ENCODE measurements at places on chromosomes 16 and 17.

DNA sequence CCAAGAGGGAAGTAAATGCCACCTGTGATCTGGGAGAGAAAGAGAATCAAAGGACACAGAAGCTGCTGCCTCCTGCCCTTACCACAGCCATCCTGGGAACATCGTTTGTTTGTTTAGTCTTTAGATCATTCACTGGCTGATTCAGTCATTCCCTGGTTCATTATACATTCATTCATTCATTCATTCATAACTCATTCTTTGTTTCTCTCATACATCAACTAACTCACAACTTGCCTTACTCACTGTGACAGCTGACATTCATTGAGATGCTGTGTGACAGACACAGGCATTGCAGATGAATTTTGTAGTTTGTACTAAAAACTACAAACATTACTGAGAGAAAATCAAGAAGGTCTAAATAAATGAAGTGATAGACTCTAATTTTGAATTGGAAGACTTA is 291.0 kb upstream of the TNRC6C start:
- DNase-seq, result no peak

DNA sequence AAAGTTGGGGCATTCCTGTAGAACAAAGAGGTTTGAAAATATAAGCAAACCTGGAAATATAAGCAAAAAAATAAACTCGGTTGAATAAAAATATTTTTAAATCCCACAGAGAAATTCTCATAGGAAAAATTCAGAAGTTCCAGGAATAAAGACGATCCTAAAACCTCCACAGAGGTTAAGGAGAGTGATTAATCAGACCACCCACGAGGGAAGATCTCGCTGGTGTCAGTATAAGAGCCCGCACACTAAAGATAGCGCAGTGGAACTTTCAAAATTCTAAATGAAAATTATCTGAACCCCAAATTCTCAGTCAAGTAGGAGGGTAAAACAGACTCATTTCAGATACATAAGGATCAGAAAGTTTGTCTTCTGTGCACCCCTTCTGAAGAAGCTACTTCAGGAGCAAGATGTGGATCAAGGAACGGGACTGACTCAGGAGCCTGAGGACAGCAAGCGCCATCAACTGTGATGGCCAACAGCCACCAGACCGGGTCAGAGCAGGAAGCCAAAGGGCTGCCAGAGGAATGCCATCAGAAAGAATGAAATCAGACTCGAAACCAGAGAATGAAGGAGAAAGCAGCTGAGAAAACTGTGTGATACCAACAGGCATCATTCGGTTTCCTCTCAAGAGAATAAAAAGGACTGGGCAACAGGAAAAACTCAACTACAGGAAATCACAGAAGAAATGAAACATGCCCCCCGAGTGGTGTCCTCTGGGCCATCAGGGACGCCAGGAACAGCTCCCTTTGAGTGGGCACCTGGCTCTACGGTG is 66.9 kb downstream of the CYTH1 start:
- DNase-seq, result no peak

DNA sequence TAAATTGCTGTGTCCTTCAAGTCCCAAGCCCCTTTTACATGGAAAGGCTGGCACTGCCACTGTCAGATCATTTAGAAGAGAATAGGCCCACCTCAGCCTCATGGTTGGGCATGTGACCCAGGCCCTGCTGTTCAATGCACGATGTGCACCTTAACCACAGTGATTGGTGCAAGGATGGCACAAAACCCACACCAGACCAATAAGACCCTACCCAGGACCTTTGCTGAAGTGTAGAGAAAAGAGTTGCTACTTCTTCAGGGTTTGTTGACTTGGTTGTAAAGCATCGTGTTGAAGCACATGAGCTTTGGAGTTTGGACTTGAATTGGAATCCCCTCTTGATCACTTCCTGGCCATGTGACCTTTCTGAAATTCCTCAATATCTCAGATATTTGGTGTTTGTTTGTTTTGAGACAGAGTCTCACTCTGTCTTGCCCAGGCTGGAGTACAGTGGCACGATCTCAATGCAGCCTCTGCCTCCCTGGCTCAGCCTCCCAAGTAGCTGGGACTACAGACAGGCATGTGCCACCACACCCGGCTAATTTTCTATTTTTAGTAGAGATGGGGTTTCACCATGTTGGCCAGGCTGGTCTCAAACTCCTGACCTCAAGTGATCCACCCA is 24.8 kb downstream of the DNAJA2 start:
- DNase-seq, result no peak

DNA sequence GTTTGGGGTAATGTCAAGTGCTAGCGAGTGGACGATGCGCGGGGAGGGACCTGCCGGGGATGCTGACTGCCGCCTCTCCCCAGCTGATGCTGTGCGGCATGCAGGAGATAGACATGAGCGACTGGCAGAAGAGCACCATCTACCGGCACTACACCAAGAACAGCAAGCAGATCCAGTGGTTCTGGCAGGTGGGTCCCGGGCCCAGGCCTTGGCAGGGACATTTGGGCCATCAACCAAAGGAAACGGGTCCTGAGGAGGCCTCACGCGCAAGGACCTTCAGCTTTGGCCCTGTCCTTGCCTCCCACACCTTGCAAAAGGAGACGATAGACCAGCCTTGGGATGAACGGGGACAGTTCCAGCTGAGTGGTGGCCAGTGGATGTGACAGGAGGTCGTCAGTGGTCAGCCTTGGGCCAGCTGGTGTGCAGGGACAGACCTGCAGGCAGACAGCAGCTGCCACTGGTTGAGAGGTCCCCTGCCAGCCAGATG is 13.6 kb upstream of the CLEC18A start:
- no peak for DNase-seq

- no peak for DNase-seq
Measured at GRCh38 chr17:32586666-32587065, 99.9 kb downstream of the CDK5R1 start.

DNA sequence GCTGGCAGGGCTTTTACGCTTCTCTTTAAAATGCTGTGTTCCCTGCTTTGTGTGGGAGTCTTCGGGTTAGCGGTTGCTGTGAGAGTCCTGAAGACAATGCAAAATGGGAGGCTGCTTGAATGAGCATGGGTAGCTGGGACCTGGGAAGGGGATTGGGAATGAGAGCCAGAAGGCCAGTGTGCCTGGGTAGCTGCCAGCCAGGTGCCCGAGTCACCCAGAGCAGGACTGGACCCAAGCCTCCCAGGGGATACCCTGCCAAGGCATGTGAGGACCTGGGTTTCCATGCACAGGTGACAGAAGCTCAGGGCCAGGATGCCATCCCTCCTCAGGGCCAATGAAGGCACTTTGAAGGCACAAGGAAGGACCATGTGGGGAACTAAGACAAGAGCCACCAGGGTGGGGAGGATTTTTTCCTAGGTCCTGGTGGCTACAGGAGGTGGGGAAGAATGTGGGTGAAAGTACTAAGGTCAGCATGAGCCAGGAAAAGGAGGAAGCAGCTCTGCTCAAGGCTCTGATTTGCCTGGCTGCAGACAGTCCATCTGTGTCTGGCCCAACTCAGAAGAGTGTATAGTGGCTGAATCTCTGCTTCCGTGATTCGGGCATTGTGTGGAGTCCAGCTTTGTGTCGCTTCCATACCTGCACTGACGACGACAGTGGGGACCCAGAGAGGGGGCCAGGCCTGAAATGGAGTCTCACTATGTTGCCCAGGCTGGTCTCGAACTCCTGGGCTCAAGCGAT is 20.5 kb downstream of the TMEM94 start:
- no peak for DNase-seq

DNA sequence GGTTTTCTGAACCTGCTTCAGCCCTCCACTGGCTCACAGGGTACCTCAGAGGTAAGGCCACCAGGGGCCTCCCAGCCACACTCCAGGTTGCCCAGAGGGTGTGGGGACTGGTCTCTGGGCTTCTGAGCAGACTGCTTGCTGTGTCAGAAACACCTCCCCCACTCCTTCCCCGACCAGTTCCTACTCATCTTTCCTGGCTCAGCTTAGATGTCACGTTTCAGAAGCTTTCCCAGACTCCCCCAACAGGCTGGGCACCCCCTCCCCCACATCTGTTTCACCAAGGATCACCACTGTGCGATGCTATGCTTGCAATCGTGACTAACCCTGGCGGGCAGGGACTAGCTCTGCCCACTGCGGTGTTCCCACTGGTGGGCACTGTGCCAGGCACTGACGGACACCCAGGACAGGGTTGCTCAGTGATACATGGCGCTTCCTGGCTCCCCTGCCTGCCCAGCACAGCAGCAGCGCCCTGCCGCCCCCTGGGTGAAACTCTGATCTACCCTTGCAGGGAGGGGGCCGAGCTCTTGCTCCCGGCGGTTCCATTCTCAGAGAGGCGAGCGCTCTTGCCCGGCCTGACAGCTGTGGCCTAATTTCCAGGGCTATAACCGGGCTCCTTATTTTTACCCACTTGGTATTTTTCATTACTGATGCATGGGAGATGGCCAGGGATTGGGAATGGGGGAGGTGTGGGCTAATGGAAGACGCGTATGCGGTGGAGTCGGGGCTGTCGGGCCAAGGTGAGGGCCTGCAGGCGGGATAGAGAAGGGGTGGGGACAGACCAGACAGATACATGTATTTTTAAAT is 29.4 kb upstream of the MTSS2 start:
- no peak for DNase-seq

- no peak for DNase-seq
Measured at GRCh38 chr17:9842057-9842758, 16.5 kb downstream of the GLP2R start.

DNA sequence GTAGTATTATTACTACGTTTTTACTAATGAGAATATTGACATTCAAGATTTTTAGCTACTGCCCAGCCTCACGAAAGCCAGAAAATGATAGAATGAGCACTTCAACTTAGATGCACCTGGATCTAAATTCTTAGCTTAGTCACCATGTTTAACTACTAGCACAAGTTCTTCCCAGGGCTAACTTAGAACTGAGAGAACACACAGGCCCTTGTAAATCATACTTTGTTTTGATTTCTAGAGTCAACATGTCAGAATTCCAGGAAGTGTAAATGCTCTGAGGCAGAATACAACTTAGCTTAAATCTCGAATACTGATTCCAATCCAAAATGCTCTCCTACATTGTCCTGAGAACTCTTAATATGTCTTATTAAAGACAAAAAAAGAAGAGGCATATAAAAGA is 6.8 kb upstream of the ACSM1 start:
- DNase-seq, result no peak

GRCh38 chr17:39194089-39194984 is 3.1 kb downstream of the CACNB1 start:
- no peak for DNase-seq

GRCh38 chr17:72426321-72426720 is 305.5 kb downstream of the SOX9 start:
- DNase-seq, result no peak

DNA sequence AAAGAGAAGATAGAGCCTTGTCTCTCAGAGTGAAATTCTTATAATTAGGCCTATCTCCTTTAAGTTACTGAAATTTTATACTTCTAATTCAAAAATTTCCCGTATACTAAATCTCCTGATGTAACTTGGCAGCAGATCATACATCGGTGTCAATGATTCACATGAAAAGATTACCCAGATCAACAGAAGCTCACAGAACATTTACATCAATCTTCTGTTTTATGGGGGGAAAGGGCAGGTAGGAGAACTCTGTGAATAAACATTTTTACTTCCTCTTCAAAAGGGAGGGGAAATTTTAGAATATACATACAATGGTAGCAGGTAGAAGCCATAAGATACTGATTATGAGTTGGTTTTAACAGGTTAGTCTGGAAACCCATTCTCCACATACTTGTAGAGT is 43.1 kb downstream of the PHLPP2 start:
- no peak for DNase-seq

DNA sequence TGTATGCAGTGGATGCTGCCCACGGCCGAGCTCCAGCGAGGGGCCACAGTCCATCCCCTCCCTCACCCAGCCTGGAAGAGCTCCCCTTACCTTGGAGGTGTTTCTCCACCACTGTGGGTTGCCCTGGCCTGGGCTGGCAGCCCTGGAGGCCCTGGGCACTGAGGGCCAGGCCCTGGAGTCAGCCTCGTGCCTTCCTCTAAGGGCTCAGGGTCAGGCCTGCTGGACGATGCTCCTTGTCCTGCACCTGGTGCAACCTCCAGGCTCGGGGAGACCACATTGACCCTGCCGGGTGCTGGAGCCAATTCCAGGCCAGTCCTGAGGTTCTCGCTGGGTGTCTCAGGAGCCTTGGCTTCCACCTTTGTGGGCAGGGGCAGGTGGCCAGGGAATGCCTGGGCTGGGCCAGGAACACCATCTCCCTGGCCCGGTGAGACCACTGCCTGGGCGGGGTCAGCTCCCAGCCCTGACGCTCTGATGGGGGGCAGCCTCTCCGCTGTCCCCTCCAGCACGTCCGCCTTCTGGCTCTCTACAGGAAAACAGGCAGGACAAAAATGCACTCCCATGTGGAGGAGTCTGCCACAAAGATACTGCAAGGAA is 10.4 kb downstream of the MYLK3 start:
- DNase-seq, result no peak

DNA sequence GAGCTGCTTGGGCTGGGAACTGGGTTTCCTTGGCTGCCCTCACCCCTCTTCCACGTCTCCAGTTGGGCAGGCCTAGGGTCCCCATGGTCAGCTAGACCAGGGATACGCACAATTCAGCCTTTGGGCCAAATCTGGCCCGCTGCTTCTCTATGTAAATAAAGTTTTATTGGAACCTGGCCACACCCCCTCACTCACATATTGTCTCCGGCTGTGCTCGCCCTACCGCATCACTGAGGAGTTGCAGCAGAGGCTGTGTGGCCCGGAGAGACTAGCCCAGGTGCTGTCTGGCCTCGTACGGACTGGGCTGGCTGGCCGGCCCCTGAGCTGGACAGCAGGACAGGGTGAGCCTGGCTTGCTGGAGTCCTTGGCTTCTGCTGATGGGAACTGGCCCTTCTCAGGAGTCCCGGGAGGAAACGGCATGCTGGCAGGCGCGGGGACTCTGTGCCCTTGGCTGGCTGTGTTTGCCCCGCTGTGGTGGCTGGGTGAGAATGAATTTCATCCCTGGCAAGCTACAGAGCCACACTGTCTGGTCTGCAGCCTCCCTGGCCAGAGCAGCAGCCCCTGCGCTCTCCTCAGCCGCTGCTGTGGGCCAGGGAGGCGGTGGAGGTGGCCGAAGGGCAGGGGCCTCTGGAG is 82.0 kb downstream of the ENGASE start:
- no peak for DNase-seq

DNA sequence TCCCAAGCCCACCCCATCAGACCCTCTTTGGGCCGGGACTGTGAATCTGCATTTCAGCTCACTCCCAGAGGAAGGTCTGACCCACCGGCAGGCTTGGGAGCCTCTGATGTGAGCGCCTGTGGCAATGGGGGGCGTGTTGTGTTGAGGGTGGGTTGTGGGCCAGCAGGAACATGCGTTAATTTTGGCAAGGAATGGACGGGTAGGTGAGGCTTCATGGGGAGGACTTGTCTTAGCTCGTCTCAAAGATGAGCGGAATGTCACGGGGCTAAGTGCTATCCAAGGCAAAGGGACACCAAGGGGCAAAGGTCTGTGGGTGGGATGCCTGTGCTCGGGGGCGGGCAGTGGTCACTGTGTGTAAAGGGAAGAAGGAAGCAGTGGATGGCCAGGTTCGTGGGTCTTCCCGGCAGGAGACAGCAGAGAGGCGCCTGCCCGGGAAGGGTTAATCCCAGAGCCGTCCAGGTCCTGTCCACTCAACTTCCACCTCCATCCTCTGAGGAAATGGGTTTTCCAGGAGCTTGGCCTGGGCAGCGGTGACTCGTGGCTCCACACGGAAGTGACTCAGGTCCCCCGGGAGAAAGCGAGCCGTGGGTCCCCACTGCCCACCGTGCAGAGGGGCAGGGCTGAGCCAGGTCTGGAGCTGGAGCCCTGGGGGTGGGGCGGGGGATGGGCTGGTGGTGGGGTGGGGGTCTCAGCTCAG is 17.4 kb downstream of the ADGRG1 start:
- DNase-seq, result no peak

- DNase-seq, result peak; percentile 55
Measured at GRCh38 chr16:3188925-3189825, 1.2 kb downstream of the OR1F1 start.

- DNase-seq, result no peak
Measured at GRCh38 chr17:62963296-62963695, 2.7 kb upstream of the TANC2 start.
